ENCODE measurements at places on chromosomes 1 and 21.

GRCh38 chr1:178093494-178093950 lies 382 bp upstream of the RASAL2 start:
- DNase-seq, result no peak

DNA sequence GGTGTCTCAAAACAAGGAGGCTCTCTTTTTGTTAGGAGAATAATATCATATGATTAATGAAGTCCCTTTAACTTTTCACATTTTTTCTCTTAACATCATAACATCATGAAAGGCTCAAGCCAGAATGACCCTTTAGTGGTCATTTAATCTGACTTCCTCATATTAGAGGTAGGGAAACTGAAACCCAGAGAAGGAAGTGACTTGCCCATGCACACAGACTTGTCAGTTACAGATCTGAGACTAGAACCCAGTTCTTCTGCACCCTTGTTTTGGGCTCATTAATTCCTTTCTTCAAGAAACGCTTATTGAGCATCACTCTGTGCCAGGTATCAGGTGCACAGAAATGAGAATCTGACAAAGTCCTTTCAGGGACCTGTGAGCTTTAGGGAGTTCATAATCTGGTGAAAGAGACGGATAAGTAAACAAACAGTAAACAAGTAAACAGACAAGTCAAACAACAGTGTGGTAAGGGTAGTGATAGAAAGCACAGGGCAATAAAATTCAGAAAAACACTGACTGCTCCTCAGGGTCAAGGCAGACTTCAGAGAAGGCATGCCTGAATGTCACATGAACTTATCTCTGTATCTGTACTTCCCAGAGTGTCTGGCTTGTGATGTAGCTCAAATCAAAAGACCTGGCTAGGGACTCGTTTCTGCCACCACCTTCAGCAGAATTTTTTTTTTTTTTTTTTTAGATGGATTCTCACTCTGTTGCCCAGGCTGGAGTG lies 38.3 kb upstream of the OSBPL9 start:
- peak; percentile 50 for DNase-seq

- DNase-seq, result no peak
Observed at GRCh38 chr1:245188403-245188802, 33.6 kb downstream of the KIF26B start.

DNA sequence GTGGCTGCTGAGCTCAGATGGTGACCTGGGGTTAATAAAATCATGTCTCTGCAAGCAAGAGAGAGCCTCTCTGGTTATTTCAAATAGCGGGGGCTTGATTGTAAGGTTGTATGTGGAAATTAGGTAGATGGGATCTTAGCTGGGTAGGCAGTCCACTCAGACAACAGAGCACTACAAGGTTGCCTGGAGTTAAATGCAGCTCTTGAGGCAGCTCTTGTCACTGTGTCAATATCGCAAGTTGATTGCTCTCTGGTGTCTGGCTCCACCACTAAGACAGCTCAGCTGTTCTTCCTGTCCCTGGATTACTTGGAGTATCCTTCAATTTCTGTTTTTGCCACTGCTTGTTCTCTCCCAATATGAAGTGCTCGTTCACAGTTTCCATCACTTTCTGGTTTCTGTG lies 93.8 kb downstream of the C21orf91 start:
- no peak for DNase-seq

DNA sequence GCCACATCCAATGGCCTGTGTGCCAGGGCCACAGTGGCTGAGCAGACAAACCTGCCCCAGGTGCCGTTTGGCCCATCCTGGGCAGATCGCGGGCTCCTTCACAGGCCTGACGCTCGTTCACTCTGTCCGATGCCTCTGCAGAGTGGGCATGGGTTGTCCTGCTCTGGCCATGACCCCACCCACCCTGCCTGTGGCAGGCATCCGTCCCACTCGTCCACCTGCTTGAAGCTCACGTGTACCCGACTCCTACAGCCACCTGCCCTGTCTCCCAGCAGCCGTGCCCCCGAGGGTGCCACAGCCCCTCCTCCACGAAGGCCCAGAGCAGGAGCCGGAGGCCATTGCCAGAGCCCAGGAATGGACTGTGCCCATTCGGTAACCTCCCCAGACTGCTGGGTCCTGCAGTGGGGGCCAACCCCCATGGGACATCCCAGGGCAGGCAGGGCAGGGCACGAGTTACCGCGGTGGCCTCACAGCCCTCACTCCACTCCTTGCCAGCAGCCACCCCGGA lies 41.9 kb downstream of the TRIM11 start:
- DNase-seq, result no peak

DNA sequence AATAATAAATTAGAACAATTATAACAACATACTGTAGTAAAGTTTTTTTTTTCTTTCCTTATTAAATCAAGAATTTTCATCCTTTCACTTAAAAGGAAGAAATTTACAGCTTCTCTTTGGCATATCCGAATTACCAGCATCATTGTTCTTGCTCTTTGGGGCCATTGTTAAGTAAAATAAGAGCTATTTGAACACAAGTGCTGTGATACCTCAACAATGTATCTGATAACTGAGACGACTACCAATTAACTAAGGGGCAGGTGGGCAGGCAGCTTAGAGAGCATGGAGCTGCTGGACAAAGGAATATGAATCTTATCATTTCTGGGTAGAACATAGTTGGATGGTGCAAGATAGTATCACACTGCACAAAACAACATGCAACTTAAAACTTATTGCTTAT lies 719.9 kb upstream of the TMPRSS15 start:
- no peak for DNase-seq

GRCh38 chr1:147771226-147772125 lies 11.1 kb upstream of the GJA5 start:
- no peak for DNase-seq

- no peak for DNase-seq
Observed at GRCh38 chr1:6918186-6918924, 133.1 kb downstream of the CAMTA1 start.

GRCh38 chr1:161706482-161707347 lies at the start of gene FCRLA:
TSS of gene FCRLA (plus strand) at chr1:161707229. CDS start at chr1:161707265, 36 bp downstream.
- DNase-seq, result peak; percentile 98

GRCh38 chr21:45413922-45414321 lies 9.0 kb downstream of the COL18A1 start:
- no peak for DNase-seq

Measured in NAMALWA (cell line).